Aortic smooth muscle cell (primary cell): ENCODE measurements at places on chromosomes 12 and 14. TPM values are rescaled to one million over a fixed set of nuclear protein-coding genes. Genes with fewer than 3 reads are reported as not detected.

SIX6 gene
- total RNA-seq = not detected in 2 replicates

OVCH1 gene
- total RNA-seq = 0.12 and 0.26 TPM in 2 replicates

LRP1-AS gene
- 0.37 TPM in 1 of 2 replicates, not detected in the other for total RNA-seq

DDIT3 gene
- total RNA-seq = 36.1 and 51.7 TPM in 2 replicates

ACVRL1 gene
- 58.4 and 61.3 TPM in 2 replicates for total RNA-seq

PRR4 gene
- 0.53 and 2.2 TPM in 2 replicates for total RNA-seq

EML5 gene
- under 0.01 TPM in 1 of 2 replicates, not detected in the other for total RNA-seq

APPL2 gene
- total RNA-seq = 23.6 and 74.3 TPM in 2 replicates

ZNF641 gene
- 9.6 and 10.9 TPM in 2 replicates for total RNA-seq

ADGRD1 gene
- total RNA-seq = 0.13 and 1.4 TPM in 2 replicates

ANO4 gene
- total RNA-seq = not detected in 2 replicates

TTLL5 gene
- total RNA-seq = 24.8 and 29.1 TPM in 2 replicates

PNP gene
- total RNA-seq = 48.2 and 64.6 TPM in 2 replicates

LUM gene
- total RNA-seq = 691 and 1,118 TPM in 2 replicates

P2RX7 gene
- 1.3 and 2.2 TPM in 2 replicates for total RNA-seq

YBX3 gene
- total RNA-seq = 77.0 and 94.3 TPM in 2 replicates

HOXC4 gene
- total RNA-seq = not detected in 2 replicates

RERGL gene
- total RNA-seq = 1.2 and 3.1 TPM in 2 replicates

MORN3 gene
- total RNA-seq = 1.4 and 1.5 TPM in 2 replicates

FOXN4 gene
- not detected in 2 replicates for total RNA-seq

TCL1B gene
- not detected in 2 replicates for total RNA-seq

IL22 gene
- total RNA-seq = not detected in 2 replicates

TBC1D30 gene
- 0.53 and 0.62 TPM in 2 replicates for total RNA-seq

LHX5 gene
- not detected in 2 replicates for total RNA-seq

TOGARAM1 gene
- 14.9 and 15.0 TPM in 2 replicates for total RNA-seq

CLEC2B gene
- 4.2 and 4.4 TPM in 2 replicates for total RNA-seq

TESPA1 gene
- not detected in 2 replicates for total RNA-seq
